Activated CD8-positive, alpha-beta memory T cell treated with anti-CD3 and anti-CD28 coated beads, Interleukin-2, amount 10 ng/mL, durations not matched to agents 7 days and 5 days (primary cell): ENCODE measurements at places on chromosomes 5 and 9. TPM values are rescaled to one million over a fixed set of nuclear protein-coding genes. Genes with fewer than 3 reads are reported as not detected.
A peak's percentile ranks its signal among the peaks of the same experiment; 100 is the strongest.

PCDHA1 gene
- not detected for total RNA-seq

PCDHA10 gene
- total RNA-seq, result not detected

DNA sequence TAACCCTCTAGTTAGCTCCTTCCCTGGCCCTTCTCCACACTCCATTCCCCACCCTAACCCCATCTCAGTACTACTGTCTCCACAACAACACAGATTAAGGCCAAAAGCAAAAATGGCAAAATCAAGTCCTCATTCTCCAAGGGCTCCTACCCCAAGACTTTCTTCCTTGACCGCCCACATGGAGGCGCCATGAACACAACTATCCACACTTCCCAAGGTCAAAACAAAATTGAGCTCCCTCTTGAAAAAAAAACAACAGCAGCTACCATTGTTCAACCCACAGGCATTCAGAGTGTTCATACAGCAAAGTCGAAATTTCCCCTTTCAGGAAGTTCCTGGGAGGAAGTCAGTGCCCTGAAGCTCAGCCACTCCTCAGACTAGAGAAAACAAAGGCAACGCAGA is 54.4 kb downstream of the GNAQ start:
- H3K4me3 ChIP-seq, result no peak overlapping the region
- H3K27me3 ChIP-seq, result no peaks in the 10 kb centered on the region
- H3K36me3 ChIP-seq, result no peaks in the 10 kb centered on the region
- peaks cover 52% of the 10 kb centered on the region for H3K4me1 ChIP-seq
- peak overlapping the region; percentile 47 for H3K27ac ChIP-seq

DNA sequence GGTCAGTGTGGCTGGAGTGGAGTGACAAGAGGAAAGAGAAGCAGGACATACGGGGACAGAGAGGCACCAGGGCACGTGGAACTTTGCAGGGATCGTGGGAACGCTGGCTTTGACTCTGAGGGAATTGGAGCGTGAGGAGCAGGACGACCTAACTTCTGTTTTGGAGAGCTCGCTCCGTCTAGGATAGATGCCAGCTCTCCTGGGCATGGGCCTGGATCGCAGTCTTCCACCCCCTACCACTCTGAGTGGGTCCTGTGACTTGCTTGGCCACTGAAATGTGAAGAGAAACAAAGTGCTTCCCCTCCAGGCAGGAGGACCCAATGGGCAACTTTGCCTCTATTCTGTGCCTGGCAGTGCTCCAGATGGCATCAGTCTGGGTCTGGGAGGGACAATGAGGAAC is 8.7 kb upstream of the SH3PXD2B start:
- H3K27me3 ChIP-seq, result peaks cover 15% of the 10 kb centered on the region
- peaks cover 6% of the 10 kb centered on the region for H3K4me1 ChIP-seq
- H3K36me3 ChIP-seq, result no peaks in the 10 kb centered on the region
- no peak for DNase-seq
- H3K27ac ChIP-seq, result no peak overlapping the region

GRCh38 chr5:38871790-38872551 is 26.2 kb downstream of the OSMR start:
- DNase-seq, result no peak
- H3K27ac ChIP-seq, result no peak overlapping the region
- no peak overlapping the region for H3K4me3 ChIP-seq
- H3K36me3 ChIP-seq, result no peaks in the 10 kb centered on the region
- peaks cover 58% of the 10 kb centered on the region for H3K27me3 ChIP-seq
- no peaks in the 10 kb centered on the region for H3K4me1 ChIP-seq

- no peaks in the 10 kb centered on the region for H3K27me3 ChIP-seq
- H3K4me1 ChIP-seq, result no peaks in the 10 kb centered on the region
- DNase-seq, result no peak
- no peaks in the 10 kb centered on the region for H3K36me3 ChIP-seq
- no peak overlapping the region for H3K4me3 ChIP-seq
These were observed 383.7 kb downstream of the TLE1 start for GRCh38 chr9:81305561-81306182.
